ENCODE measurements at places on chromosomes 1 and 21.

GRCh38 chr1:57163325-57163724 is 197.5 kb upstream of the C8B start:
- no peak for DNase-seq

GRCh38 chr1:181174861-181175260 is 86.4 kb downstream of the IER5 start:
- no peak for DNase-seq

DNA sequence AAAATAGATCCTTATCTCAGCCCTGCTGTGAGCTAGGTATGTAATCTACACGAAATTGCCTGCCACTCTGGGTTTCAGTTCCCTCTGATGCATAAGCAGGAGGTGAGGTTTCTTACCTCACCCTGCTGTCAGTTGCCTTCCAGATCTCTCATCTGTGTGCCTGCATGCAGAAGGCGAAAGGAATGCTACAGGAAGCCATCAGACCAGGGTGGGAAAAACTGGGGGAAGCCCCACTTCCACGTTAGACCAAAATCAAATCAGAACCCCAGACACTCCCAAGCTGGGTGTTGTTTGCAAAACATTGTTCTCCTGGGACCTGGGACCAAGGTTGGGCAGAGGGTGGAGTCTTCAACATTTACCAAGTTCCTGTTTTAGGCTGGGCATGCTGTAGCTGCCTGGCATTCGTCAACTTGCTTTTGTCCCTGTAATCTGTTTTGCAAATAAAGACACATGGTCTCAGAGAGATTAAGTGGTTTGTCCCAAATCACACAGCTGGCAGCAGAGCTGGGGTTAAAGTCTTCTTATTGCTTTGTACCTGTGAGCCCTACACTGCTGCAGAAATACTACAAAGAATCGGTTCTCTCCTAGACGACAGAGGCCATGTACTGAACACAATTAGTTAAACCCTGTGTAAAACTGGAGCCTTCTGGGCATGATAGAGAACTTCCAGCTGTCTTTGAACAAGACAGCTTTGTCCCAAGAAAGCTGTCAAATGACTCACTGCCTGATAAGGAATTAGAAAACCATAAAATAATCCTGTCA is 389.7 kb upstream of the RUNX1 start:
- no peak for DNase-seq

DNA sequence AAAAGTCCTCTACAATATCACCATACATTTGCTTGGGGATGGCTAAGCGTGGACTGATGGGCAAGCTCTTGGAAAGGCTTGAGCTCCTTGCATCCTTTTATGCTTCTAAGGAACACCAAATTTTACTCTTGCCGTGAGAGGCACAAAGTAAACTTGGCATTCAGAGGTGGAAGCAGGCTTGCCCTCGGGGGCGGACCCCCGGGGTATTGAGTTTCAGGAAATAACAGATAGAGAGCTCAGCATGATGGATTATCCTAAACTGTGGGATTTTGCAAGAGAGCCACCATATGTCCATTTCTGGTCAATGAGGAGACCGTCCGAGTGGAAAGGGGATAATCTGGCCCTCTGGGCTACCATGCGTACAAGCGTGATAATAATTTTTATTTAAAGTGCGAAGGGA is 14.0 kb downstream of the IFI16 start:
- DNase-seq, result no peak

- DNase-seq, result no peak
These were observed 18.1 kb upstream of the PGD start for GRCh38 chr1:10380594-10381275.

GRCh38 chr1:207430602-207431001 is 23.5 kb upstream of the CR2 start:
- no peak for DNase-seq

GRCh38 chr1:185213091-185213490 is 56.1 kb downstream of the SWT1 start:
- no peak for DNase-seq

- no peak for DNase-seq
These were observed 76.4 kb upstream of the DSCAM start for GRCh38 chr21:40923407-40923806.

DNA sequence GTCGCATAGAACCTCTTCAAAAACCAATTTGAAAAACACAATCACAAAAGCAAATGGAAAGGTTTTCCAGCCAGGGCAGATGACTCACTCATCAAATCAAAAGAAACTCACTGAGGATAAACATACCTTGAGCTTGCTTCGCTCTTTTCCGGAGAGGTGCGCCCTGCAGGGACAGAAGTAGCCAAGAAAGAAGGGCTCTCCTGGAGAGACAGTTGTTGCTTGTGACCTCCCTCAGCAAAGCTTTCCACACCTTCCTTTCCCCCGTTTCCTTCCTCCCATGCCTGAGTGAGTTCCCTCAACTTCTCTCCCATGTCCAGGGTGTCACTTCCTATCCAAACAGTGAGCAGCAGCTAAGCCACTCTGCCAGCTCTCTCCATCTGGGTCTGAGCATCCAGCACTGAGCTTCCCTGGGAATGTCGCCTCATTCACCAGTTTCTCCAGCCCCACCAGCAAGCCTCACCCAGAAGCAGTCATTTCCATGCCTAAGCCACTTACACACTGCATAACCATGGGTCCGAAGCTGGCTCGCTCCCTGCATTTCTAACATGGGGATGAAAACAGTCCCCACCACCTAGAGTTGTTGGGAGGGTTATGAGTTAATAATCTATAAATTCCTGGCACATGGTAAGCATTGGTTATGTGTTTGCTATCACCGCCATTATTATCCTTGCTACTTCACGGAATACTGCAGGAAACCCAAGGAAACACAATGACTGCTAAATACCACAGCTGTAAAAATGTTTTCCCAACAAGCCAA is 75.0 kb downstream of the PTPN14 start:
- DNase-seq, result no peak

- no peak for DNase-seq
These were observed 2.9 kb downstream of the SELENBP1 start for GRCh38 chr1:151369621-151370048.

- DNase-seq, result no peak
These were observed 43.7 kb upstream of the MAB21L3 start for GRCh38 chr1:116067566-116067890.

DNA sequence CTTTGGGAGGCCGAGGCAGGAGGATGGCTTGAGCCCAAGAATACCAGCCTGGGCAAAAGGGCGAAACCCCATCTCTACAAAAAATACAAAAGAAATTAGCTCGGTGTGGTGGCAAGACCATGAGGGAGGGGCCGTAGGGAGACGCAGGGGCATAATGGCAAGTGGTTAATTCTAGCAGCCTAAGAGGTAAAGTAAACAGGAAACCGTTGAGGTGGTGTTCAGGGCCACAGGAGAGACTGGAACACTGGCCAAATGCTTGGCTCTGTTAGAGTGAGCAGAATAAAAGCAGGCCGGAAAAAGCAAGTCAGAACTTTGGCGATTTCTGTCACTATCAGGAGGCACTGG is 89.2 kb downstream of the RIPK4 start:
- DNase-seq, result peak; percentile 59

DNA sequence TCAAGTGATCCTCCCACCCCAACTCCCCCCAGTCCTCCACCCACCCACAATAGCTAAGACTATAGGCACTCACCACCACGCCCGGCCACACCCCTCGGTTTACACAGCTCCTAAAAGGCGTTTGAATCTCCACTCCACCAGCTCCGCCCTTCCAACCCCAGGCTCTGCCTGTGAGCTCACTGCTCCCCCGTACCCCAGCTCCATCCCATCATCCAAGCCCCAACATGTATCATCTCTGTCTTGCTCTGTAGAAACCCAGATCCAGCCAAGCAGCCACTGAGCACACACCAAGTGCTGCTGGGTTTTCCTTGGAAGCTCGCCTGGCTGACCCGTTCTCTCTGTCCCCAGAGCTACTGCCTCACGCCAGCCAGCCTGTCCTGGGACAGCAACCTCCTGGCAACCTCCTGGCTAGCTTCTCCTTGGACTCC is 12.0 kb upstream of the S100A2 start:
- no peak for DNase-seq

- DNase-seq, result no peak
These were observed 33.9 kb downstream of the MPZL1 start for GRCh38 chr1:167755654-167756053.

- no peak for DNase-seq
These were observed 7.0 kb downstream of the TINAGL1 start for GRCh38 chr1:31583082-31583994.

DNA sequence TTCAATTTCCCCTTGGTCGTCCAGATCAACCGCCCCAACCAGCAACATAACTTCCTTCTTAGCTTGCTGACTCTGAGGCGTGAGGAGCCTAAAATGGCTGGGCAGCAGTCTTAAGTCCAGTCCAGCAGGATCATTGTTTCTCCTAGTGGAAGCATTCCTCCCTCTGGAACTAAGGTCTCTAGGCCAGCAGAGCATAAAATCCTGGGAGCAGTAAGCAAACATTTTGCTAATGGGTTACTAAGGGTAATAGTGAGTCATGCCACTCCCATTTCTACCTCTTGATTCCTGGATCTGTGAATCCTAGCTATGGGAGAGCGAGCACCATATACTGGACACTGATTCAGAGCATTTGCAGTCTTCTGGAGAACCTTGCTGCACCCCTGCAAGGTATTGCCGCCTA is 59.9 kb downstream of the ADSS2 start:
- DNase-seq, result no peak

DNA sequence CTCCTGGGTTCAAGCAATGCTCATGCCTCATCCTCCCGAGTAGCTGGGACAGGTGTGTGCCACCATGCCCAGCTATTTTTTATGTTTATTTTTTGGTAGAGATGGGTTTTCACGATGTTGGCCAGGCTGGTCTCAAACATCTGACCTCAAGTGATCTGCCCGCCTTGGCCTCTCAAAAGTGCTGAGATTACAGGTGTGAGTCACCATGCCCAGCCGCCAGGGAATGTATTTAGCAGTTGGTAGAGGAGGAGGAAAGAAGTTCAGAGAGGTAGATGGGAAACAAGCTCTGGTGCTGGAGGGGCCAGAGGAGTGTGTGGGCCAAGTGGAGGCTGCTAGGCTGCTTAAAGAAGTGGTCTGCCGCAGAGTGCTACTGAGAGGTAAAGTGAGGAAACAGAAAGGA is 6.0 kb downstream of the DOP1B start:
- no peak for DNase-seq

DNA sequence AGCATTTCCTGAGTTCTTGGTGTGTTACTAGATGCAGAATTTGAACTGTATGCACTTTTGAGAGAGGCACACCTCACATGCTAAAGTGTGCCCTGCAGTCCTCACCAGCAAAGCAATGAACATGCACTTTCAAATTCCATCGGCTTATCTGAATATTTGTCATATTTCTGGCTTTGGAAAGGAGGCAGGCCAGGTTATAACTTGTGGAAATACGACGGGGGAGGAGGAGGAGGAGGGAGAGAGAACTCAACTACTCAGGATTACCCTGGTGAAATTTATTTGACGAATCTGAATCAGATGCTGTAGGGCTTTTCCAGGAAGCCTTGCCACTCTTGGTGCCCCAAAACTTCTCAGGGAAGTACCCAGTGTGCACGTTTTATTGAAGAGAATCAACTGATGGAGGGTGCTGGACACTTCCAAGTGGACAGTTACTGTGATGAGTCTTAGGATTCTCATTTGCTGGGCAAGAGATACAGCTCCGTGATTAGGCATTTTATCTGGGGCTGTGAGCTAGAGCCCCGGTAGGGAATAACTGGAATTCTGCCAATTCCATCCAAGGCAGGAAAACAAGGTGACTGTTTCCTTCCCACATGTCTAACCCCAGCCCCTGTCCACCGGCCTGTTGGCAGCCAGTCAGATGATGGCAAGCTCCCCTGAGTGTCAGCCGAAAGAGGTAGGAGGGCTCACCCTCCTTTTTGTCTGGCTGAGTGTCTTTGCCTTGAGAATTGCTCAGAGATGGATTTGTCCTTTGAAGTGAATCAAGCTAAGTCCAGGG is 3.8 kb downstream of the PDPN start:
- no peak for DNase-seq

DNA sequence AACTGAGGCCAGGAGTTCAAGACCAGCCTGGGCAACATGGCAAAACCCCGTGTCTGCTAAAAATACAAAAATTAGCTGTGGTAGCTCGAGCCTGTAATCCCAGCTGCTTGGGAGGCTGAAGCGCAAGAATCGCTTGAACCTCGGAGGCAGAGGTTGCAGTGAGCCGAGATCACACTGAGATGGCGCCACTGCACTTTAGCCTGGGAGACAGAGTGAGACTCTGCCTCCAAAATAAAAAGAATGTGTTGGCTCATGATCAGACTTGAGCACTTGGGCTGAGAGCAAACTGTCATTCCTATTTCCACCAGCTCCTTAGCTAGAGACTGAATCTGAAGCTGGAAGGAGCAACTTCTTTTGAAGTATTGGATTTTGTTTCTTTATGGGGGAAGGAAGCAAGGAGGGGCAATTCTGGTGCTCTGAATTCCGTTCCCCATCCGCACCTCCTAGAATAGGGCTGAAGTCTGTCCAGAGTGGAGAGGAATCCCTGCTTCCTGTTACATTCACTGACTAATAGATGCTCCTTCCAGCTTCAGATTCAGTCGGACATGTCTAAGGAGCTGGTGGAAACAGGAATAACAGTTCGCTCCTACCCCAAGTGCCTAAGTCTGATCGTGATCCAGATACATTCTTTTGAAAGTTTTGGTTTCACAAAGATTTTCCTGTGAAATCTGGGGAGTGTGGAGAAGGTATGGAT is 3.8 kb downstream of the ZNF672 start:
- no peak for DNase-seq

- no peak for DNase-seq
These were observed 23.4 kb upstream of the PTPN14 start for GRCh38 chr1:214574598-214575411.

- no peak for DNase-seq
These were observed 2.6 kb downstream of the ITGB2 start for GRCh38 chr21:44918107-44918470.

Data from Panc1 (cell line).